Aortic smooth muscle cell (primary cell): ENCODE measurements at places on chromosomes 2 and 18. TPM values are rescaled to one million over a fixed set of nuclear protein-coding genes. Genes with fewer than 3 reads are reported as not detected.

PLCD4 gene
- 2.1 and 4.0 TPM in 2 replicates for total RNA-seq

DNAH6 gene
- under 0.01 and 0.13 TPM in 2 replicates for total RNA-seq

C1QL2 gene
- not detected in 2 replicates for total RNA-seq

COLEC11 gene
- total RNA-seq: 0.31 and 0.92 TPM in 2 replicates

BIN1 gene
- 26.1 and 41.5 TPM in 2 replicates for total RNA-seq

RRM2 gene
- total RNA-seq: 21.9 and 40.6 TPM in 2 replicates

ICOS gene
- total RNA-seq: not detected in 2 replicates

MARCHF4 gene
- 2.1 and 4.5 TPM in 2 replicates for total RNA-seq

ABHD3 gene
- 4.3 and 4.9 TPM in 2 replicates for total RNA-seq

DYTN gene
- not detected in 2 replicates for total RNA-seq

SCTR gene
- total RNA-seq: not detected in 2 replicates

KLF11 gene
- 3.4 and 3.5 TPM in 2 replicates for total RNA-seq

WIPF1 gene
- total RNA-seq: 10.6 and 14.4 TPM in 2 replicates

PLEKHH2 gene
- 1.9 and 5.7 TPM in 2 replicates for total RNA-seq
